ENCODE measurements at places on chromosomes 2 and 18.

GRCh38 chr18:57621246-57621604 lies 411 bp downstream of the NARS1 start:
- no peak for DNase-seq

DNA sequence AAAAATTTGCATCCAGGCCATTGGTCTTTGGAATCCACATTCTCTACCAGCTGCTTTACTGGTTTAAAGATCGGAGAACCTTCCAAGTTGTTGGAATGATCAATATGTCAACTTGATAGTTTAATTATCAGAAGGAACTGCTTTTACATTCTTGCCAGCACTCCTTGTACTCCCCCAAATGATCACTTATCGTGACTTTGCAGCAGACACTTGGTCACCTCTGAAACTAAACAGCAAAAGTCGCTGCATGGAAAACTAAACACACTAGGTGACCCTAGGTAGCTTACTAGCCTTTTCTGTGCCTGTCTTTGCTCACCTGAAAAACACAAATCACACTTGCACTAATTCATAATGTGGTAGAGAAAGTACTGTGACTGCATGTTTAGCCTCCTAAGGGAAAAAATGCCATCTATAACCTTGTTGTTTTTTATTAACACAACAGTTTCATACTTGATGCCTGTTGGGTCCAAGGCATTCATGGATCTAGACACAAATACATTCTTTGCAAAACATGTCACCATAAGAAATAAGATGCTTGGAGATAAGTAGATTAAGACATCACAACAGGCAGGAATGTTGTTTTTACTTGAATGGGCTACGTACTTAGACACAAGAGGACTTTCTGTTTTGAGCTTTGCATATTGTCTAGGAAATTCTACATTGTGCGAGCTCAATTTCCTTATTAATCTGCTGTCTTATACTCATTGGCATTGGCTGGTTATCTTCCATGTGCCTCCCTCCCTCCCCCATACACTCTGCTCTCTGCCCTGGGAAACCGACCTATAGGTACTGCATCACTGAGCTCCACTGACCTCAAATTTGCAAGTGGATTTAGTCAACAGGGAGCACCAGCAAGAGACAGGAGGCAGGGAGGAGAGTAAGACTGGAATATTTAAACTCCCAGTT lies 219.1 kb upstream of the STK17B start:
- DNase-seq = no peak

GRCh38 chr2:238420878-238421694 lies 5.6 kb upstream of the ASB1 start:
- peak; percentile 42 for DNase-seq

DNA sequence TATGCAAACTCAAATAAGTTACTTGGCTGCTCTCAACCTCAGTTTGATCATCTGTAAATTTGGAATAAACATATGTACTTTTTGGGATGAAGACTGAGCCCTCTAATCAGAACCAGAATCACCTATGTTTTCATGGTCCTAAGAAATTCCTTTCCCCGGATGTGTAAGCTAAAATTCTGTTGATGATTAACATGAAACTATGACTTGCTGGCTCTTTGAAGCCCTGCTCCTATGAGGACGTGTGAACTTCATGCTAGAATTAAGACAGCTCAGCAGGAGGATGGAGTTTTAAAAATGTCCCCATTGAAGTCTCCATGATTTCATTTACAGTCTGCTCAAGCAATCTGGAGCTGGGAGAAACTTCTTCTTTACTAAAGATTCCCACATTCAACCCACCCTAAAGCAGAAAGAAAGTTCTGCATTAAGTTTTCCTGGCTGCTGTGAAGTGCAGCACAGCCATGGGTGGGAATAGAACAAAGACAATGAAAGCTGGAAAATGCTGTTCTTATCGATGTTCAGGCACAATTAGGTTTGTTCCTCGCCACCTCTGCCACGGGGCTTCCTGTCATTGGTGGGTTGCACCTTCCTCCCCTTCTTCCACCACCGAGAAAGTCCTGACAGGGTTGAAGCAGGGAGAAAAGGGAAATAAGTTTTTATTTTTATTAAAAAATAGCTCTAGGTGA lies 50.9 kb downstream of the ADCYAP1 start:
- DNase-seq = no peak

GRCh38 chr2:152465541-152465940 lies 130.6 kb downstream of the FMNL2 start:
- DNase-seq = no peak

DNA sequence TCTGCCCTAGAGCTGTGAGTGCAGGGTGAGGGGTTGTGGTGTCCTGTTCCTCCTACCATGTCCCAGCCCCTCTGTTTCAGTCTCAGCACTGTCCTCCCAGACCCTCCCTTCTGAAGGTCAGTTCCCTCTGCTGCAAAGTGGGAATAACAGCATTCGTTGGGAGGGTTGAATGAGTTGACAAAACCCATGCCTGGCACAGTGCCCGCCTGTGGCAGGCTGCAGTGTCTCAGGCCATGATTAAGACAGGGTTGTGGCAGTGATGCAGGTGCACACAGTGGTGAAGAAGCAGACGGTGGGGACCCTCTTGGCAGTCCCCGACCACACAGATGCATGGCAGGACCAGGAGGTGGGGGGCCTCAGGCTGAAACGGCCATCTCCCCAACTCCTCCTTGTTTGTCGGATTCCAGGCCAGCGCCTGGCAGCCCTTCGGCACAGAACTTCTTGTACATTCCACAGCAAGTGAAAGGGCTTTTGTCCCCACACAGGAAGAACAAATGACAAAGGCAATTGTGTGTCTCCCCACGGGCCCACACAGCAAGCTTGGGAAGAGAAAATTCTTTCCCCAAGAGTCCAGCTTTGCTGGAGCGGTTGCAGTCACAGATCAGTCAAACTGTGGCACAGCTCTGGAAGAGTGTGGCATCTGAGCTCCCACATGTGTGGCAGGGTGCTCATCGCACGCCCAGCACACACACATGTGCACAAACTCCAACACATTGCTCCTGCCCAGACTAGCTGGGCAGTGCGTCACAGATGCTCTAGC lies 92.0 kb upstream of the MSH2 start:
- peak; percentile 79 for DNase-seq

- no peak for DNase-seq
Measured at GRCh38 chr2:241128266-241128665, 21.0 kb downstream of the PASK start.
